ENCODE measurements at places on chromosomes 1 and 21.

DNA sequence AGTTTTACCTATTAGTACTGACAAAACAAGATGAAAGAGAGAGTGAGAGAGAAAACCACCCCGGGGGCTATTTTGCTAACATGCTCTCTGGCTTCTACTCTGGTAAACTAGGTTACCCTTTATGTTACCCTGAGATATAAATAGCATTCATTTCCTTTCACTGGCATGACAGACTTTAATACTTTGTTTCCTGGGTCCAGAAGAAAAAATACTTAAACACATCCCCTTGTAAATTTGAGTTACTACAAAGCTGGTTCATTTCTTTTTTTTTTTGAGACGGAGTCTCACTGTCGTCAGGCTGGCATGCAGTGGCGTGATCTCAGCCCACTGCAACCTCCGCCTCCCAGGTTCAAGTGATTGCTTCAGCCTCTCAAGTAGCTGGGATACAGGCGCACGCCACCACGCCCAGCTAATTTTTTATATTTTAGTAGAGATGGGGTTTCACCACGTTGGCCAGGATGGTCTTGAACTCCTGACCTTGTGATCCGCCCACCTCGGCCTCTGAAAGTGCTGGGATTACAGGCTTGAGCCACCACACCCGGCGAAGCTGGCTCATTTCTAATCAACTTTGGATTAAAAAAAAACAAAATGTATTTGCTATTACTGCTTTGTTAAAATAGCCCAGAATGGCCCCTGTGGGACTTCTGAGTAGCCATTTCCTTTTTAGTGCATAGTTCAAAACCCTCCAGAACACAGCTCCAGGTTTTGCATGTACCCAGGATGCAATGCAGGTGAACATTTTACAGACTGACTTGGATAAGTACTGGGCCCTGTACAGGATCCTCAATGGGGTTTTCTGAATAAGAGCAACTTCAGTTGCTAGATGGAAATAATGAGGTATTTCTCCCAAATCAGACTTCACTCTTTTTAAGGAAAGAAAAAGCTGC is 20.6 kb downstream of the INPP5B start:
- no peak for DNase-seq

GRCh38 chr1:246032031-246032551 is 475.0 kb downstream of the SMYD3 start:
- no peak for DNase-seq

GRCh38 chr1:2538376-2538775 is 8.3 kb upstream of the HES5 start:
- DNase-seq, result no peak

GRCh38 chr1:45512641-45513054 is 9.0 kb downstream of the PRDX1 start:
- peak; percentile 72 for DNase-seq

DNA sequence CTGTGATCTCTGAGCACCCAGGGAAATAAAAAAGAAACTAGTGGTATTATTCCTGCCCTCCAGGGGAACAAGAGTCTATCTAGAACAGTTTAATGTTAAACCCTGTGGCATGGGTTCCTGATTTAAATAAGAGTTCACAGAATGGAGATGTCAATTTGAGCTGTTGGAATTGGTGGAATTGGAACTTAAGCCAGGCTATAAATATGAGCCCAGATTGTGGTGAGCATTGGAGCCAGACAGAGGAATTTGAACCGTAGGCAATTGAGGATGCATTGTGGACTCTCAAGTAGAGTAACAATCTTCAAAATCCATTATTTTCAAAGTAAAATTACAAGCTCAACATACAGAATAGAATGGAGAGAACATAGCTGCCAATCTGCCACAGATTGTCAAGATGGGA is 98.2 kb downstream of the NEK7 start:
- no peak for DNase-seq

GRCh38 chr1:30109853-30110252 is 613.5 kb downstream of the MATN1 start:
- DNase-seq, result no peak

Measured in D341Med (cell line).